ENCODE measurements at places on chromosomes 16 and 17.

GRCh38 chr16:67021321-67021720, 7.6 kb upstream of the CBFB start:
- no peak for DNase-seq

DNA sequence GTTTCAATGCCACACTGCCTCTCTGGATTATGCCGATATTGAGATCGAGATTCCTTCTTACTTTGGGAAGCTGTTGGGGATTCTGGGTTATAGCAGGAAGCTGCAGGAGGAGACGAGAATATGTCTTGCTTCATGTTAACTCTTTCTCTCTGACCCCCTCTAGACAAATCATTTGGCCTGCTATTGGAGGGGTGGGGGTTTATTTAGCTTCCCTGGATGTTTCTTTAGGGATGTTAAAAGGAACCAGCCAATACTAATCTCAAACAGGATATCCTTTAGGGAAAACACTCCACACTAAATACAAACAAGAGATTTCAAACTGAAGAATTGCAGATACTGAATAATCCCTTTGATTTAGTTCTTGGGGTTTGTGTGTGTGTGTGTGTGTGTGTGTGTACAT, 102.6 kb downstream of the TMEM100 start:
- DNase-seq, result no peak

DNA sequence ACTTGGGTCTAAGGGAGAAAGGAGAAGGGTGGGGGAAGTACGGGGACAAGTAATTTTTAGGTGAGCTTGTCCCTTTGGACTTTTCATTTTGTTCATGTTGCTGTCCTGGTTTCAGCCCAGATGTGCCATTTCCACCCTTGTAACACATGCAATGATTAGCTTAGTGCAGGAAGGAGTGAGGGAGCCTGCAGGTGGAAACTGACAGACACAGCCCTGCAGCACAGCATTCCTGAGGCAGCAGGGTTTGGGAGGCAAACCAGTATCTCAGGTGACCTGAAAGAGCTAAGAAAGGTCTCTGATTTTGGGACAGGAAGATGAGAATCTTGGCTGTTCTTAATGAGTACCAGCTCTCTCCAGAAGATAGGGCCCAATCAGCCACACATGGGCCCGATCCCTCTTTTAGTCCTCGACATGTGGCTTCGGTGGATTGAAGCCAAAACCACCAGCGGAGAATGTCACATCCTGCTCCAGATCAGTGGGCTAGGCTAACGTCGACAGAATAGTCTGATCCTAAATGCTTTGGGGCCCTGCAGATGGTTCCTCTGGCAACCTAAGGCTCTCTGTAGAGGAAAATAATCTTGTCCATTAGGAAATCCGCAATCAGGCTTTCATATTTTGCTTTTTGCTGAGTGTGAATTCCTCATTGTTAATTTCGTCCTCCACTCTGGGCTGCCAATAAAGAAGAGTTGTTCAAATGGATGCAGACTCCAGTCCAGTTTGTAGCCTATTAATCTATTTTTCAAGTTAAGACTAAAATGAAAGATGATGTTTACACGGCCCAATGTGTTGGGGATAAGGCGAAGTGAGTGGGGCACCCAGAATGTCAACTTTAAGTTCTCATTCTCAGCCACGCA, 3.8 kb upstream of the RNF157 start:
- DNase-seq, result no peak

DNA sequence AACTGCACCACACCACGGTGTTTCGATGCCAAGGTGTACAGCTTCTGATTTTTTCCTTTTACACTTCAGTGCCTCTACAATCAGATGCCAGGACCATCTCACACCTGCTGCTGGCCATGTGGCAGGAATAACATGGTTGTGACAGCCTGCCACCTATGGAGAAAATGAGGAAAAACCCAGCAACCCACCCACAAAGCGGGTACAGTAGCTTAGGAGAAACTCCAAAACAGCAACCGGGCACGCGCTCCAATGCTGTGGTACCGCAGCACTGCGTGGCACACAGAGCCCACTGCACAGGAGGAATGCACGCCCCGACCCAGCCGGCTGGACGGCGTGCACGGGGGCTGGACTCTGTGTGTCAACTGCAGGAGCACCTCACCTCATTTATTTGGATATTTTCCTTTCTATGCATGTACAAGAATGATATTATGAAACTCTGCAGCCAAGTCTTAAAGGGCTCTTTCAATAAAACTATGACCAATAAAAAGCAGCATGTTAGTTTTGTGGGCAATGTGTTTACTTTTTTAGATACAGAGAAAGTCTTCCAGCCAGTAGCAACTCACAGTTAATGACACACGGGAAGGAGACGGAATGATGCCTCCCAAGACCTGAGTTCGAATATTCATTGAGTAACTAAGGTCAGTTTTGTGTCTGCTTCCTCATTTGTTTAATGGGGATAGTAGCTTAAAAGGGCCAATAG, 45.9 kb downstream of the MAP1LC3B start:
- no peak for DNase-seq

GRCh38 chr17:56833057-56833808, 487 bp downstream of the C17orf67 start:
- DNase-seq, result peak; percentile 42

DNA sequence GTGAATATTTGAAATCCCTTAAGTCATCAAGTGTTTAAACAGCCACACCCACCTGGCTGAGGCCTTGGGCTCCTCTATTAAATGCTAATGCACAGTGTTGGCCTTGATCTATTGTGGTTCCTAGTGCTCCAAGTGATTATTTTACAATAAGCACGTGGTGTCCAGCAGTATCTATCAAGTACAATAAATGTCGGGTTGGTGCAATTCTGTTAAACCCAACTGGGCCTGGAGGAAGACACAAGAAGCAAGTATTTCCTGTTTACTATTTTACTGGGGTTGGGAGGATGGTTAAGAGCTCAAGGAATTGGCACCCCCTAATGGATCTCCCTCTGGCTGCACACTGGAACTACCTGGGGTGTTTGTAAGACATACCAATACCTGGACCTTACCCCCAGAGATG, 72.1 kb upstream of the HNF1B start:
- DNase-seq, result no peak

DNA sequence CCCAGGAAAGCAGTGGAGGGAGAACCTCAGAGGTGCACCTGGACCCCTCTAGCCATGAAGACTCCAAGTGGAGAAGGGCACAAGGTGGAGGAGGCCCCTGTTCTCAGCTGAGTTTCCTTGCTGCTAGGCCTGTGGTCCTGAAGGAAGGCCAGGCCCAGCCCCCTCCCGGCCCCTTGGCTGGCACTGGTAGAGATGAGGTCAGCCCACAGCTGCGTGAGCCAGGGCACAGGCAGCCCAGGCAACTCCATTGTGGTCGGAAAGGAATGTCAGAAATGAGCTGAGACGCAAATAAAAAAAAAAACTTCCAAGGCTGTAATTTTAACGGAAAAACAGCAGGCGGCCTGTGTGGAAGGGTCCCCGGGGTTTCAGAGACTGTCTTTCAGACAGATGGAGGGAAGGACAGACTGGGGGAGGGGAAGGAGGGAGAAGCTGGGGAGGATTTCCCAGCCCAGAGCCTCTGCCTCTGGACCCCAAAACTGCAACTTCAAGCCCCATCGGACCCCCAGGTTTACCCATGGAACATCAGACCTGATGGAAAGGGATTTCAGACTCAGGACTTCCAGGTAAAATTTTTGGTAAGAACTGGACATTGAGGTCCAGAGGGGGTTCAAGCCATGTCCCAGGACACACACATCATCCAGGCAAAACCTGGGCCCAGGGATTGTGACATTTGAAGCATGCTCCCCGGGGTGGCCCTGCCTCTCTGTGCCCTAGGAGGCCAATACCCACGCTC, 25.6 kb upstream of the MRPS23 start:
- no peak for DNase-seq

DNA sequence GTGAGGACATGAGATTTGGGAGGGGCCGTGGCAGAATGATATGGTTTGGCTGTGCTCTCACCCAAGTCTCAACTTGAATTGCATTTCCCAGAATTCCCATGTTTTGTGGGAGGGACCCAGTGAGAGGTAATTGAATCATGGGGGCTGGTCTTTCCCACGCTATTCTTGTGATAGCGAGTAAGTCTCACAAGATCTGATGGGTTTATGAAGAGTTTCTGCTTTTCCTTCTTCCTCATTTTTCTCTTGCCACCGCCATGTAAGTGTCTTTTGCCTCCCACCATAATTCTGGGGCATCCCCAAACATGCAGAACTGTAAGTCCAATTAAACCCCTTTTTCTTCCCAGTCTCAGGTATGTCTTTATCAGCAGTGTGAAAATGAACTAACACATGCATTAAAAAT, 40.6 kb downstream of the CCT6B start:
- DNase-seq, result no peak

DNA sequence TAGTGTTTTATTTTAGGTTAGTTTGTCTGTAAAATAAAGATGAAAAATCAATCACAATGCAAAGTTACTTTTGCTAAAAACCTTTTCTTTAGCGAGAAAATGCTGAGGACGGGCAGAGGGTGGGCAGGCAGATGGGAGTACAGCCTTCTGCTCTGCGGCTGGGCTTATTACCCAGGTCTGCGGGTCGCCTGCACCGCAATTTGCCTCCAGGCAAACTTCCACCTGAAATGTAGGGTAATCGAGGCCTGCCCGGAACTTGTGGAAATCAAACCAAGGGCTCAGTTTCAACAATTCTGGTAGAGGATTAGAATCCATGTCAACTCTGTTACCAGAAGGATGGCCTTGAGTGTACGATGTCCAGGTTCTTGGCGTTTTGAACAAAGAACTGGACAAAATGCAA, 22.3 kb upstream of the MMD start:
- no peak for DNase-seq

- no peak for DNase-seq
Measured at GRCh38 chr17:55391244-55391757, 30.3 kb downstream of the MMD start.

DNA sequence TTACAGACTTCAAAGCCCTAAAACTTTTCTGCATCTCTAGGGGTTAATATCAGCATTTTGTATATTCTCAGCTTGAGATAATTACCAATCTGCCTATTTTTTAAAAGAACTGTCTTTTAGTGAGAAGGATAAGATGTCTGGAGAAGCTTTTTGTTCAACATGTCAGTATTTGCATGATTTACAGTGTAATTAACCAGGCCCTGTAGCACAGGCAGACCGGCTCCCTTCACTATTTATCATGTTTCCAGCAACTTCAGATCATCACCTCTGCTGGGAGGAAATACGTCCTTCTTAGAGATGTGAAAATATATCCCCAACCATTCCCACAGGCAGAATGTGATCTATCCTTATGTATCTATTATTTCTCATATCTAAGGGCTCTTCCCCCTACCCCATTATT, 8.6 kb upstream of the DDX52 start:
- DNase-seq, result no peak

- DNase-seq, result no peak
Measured at GRCh38 chr17:41140360-41141131, at the start of gene KRTAP4-6. Gene KRTAP4-6, minus strand, starts transcription at chr17:41140544. Its CDS starts 57 bp downstream, at chr17:41140487.

DNA sequence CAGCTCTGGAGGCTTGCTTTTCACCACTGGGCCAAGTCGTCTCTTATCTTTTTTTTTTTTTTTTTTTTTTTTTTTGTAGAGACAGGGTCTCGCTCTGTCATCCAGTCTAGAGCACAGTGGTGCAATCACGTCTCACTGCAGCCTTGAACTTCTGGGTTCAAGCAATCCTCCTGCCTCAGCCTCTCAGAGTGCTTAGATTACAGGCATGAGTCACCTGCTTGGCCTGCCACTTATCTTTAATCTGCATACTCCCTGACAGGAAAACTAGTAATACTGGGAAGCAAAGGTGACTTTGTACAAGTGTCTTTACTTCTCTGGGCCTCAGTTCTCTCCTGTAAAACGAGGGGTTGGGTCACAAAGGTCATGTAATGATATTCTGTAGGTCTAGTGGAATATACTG, 15.0 kb downstream of the NTN1 start:
- no peak for DNase-seq

DNA sequence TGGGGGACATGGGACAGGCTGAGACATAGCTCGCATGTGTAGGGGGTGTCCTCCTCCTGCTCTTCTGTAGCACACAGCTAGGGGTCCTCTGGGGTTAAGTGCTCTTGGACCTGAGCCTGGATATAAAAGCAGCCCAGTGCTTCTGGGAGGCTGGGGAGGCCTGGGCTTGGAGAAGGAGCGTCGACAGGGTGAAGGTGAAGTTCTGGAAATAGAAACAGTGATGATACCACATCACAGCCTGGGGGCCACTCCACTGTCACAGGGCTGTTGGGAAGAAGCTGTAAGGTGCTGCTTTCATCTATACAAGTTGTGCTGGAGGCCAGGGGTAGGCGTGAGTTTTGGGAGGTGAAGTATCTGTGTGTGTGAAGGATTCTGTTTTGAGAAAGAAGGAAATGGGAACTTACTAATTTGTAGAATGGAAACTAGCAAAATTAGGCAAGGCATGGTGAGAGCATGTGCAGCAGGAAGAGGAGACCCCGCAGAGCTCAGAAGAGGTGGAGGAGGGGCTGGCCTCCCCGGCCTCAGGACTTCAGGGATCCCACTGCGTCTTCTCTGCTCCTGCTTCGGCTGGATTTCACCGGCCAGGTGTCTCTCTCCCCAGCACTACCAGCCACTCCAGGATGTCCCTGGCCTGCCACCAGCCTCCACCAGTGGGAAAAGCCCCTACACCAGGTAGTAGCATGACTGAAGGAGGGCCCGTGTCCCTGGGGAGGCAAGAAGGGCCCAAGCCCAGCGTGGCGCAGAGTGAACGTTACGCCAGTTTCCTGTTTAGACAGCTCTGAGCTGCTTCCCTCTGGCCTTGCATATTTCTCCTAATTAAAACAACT, 19.4 kb downstream of the PLCG2 start:
- DNase-seq, result no peak

DNA sequence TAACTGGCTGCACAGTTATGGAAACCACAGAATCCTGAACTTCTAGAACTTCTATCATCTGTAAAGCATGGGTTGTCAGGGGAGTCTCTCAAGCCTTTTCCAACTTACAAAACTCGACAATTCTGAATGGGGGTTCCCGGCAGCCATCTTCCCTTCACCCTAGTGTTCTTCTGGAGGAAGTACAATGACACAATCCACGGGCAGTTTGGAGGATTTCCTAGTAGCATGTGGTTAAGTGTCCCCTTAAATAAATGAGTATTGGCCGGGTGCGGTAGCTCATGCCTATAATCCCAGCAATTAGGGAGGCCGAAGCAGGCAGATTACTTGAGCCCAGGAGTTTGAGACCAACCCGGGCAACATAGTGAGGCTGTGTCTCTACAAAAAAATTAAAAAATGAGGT, 2.1 kb downstream of the SLC16A6 start:
- no peak for DNase-seq

- DNase-seq, result no peak
Measured at GRCh38 chr16:11481987-11482386, 104.7 kb downstream of the LITAF start.

DNA sequence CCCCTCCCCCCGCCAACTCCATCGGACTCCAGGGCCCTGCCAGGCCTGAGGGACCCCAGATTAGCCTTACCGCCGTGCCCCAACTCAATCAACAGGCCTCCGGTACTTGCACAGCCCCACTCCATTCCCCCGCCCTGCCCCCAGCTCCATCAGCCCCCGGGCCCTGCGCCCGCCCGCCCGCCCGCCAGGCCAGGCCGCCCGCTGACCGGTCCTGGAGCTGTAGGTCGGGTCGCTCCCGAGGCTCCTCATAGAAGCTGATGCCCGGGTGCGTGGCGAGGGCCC, 308 bp downstream of the GTF3C1 start:
- no peak for DNase-seq

DNA sequence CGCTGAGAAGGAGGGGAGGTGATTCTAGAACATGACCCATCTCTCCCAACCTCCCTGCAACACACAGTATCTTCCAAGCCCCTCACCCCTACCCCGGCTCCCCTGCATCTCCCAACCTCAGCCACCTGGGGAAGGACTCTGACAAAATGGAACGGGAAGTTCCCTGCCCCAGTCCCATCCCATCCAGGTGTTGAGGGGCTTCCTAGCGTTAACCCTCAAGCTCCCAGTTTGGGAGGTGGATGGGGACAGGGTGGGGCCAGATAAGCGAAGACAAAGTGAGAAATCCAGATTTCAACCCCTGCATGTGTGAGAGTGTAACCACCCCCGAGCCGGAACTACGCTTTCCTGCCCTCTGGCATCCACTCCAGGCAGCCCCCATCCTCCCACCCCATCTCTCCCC, 1.8 kb downstream of the ZSCAN10 start:
- no peak for DNase-seq
